ENCODE measurements at places on chromosomes 7 and 10.
A peak's percentile ranks its signal among the peaks of the same experiment; 100 is the strongest.

- no peak for DNase-seq
Measured at GRCh38 chr7:140025241-140025640, 37.5 kb downstream of the PARP12 start.

DNA sequence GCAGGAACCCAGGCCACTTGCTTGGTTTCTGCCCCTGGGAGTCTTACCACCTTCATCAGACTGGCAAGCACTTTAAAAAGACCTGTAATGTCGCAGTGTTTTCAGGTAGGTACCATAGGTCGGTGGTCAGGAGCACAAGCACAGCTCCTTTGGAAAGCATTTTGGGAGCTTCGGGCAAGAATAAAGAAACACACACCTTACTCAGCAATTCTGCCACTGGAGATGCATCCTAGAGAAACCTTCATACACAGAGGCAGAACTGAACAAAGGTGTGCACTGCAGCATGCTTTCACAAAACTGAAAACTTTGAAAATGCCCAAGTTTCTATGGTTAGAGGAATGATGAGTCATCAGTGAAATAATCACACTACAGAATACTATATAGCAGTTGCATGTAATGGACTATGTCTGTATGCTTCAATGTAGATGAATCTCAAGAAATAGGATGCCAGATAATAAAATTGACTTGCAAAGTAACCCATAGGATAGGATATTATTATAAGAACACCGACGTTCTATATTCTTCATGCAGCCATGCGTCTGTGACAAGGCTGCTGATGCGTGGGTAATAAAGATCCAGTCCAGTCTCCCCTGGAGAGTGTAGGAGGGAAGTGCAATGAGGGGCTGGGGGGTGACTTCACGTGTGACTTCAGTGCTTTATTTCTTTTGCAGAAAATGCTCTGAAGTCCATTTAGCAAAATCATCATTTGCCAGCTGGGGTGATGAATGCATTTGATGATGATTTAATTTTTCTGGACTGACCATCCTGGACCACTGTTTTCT, 309.5 kb downstream of the WDR37 start:
- no peak for DNase-seq

GRCh38 chr7:140297192-140297591, 101.1 kb downstream of the SLC37A3 start:
- DNase-seq: no peak

DNA sequence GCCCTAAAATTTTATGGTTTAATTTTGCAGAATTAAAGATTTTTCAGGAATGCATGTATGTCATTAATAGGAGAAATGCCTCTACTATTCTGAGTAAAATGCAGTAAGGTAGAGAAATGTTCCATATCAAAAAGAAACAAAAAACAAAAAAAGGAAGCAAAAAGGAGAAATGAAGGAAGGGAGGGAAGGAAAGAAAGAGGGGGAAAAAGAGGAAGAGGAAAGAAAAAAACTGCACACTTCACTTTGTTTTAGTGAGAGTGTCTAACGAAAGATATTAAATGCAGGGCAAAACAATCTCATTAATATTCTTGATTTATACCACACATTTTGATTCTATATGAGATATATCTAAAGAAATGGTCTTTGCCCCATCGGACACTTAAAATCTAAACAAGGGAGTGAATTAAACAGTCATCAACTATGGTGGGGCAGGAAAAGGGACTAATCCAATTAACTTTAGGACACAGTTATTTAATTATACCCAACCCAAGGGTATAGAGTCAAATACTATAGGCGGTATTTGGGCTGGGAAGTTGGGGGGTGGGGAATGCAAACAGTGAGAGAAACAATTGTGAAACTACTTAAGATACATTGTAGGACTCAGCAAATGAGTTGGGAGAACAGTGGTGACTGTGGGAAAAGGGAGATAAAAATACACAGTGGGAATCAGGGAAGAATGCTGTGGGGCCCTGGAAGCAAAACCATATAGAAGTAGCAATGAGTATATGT, 27.0 kb downstream of the IMMP2L start:
- no peak for DNase-seq

- no peak for DNase-seq
Measured at GRCh38 chr7:43782768-43783555, 24.5 kb downstream of the BLVRA start.

DNA sequence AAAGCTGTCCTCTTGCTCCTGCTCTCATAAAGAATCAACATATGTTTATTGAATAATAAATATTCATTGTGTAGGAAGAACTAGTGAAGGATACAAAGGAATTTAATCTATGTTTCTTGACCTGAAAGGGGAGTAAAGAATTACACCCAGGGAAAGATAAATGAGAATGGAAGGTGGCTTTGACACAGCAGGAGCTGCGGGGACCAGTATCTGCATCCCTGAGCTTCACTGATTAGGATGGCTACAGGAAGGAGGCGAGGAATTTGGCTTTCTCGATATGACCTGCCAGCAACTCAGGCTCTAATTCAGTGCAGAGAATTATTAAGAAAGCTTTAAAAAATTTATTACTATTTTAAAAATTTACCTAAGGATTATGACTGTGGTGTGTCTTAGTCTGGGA, 194.6 kb downstream of the SEC23IP start:
- no peak for DNase-seq

DNA sequence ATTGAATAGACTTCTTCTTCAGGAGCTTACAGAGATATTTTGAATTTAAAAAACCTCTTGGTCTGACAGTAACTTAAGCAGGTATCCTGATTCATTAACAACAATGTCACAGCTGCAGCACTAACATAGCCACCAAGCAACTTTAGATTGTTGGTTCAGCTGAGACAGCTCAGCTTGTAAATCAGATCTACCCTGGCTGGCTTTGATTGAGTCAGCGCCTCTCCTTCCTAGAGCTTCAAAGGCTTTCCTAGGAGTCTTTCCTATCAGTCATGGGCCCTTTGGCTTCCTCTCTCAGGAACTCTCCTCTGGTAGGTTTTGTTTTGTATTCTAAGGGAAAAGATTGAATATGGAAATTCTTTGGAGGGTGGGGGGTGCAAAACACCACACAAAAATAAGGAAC, 70.7 kb upstream of the STEAP4 start:
- no peak for DNase-seq

DNA sequence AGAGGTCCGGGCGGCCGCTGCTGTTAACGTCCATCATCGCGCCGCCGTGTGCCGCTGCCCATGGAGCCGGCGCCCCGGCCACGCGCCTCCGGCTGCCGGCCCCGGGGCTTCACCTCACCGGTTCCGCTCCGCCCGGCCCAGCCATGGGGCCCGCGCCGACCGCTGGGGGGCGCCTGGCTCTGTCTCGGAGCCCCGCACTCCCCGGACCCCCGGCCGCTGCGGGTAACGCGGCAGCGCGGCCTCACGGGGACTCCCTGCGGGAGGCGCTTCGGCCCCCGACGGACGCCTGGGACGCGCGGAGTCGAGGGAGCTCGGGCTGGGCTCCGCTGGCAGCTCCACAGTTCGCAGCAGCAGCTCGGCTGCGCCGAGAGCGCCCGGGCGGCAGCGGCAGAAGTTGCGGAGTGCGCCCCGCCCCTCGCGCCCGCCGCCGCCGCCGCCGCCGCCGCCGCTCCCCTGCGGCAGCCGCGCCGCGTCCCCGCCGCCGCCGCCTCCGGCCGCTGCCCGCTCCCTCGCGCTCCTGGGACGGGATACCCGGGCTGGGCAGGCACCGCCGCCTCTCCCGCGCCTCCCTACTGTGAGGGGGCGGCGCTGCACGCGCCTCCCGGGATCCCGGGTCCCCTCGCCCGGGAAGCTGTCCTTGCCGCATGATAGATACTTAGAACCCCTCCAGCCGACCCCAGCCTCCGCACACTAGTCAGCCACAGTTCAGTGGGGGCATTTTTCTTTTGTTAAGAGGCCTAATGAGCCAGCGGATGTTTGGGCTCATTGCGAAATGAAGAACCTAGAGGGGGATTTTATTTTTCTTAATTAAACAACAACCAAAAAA, at the start of gene HTR7:
Gene HTR7, minus strand, starts transcription at position 405 of the 826 bp plus-strand sequence. Its CDS starts 368 bp downstream, at position 37.
- DNase-seq: peak; percentile 31

DNA sequence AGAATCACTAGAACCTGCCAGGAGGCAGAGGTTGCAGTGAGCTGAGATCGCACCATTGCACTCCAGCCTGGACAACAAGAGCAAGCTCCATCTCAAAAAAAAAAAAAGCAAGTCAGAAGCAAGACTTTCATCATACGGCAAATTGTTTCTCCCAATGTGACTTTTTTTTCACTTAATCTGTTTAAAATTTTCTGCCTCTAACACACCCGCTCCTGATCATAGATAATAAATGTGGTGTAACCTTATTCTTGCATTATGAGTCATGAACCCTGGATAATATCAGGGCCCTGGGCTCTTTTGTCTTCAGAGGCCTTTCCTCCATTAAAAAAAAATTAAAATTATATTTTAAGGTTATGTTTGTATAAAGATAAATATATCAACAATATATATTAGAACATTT, 111.4 kb upstream of the JCAD start:
- no peak for DNase-seq

GRCh38 chr7:80984619-80985018, 65.8 kb upstream of the SEMA3C start:
- no peak for DNase-seq

- no peak for DNase-seq
Measured at GRCh38 chr10:73593110-73593509, 2.0 kb upstream of the USP54 start.

DNA sequence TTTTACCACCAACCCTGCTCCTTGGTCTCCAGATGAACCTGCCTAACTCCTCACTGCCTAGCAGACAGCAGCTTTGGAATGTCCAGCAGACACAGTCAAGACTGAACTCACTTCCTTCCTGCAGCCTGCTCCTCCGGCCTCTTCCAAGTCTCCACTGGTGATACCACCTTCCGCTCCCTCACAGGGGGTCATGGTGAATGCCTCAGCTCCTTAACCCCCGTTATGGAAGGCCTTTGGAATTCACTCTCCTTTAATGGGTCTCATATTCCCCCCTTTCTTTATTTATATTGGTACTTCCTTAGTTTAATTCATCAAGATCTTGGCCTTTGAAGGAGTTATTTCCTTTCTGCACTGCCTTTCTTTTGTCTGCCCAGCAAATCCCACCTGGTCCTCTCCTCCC, 44.9 kb upstream of the ZNF32 start:
- no peak for DNase-seq

- DNase-seq: no peak
Measured at GRCh38 chr10:18044976-18045720, 93.4 kb downstream of the SLC39A12 start.

DNA sequence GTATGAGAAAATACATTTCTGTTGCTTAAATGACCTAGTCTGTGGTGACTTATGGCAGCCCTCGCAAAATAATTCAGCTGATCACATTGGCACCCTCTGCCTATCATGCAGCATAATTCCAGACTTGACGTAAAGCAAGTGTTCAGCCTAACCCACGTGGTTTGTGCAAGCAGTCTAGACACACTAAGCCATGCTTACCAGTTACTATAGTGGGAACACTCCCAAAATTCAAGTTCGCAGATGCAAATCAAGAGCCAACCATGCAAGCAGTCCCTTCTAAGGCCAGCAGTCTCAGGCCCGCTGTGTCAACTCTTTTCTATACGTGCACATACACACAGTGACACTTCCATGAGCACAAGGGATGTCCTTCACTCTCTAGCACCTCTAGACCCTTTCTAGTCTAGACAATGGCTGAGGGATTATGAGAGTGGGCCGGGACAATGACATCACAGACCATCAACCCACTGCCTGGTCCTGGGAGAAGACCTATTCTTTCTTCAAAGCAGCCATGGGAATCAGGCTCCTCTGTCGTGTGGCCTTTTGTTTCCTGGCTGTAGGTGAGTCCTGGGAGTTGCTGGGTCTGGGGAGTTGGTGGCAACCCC, 29.0 kb upstream of the PRSS1 start:
- no peak for DNase-seq

GRCh38 chr10:9819756-9820494, 1197.7 kb upstream of the CELF2 start:
- no peak for DNase-seq
